ENCODE measurements at places on chromosomes 2 and 18.

GRCh38 chr2:152523091-152523490, 188.1 kb downstream of the FMNL2 start:
- no peak for DNase-seq

DNA sequence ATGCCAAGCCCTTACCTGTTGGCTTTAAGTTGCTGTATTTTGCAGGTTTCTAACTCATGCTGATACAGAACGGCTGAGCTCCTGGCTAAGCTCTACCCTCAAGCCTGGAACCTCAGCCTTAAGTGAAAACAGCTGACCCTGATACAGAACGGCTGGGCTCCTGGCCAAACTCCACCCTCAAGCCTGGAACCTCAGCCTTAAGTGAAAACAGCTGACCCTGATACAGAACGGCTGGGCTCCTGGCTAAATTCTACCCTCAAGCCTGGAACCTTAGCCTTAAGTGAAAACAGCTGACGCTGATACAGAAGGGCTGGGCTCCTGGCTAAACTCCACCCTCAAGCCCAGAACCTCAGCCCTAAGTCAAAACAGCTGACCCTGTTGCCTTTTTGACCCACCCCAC, 17.6 kb upstream of the DNER start:
- no peak for DNase-seq

DNA sequence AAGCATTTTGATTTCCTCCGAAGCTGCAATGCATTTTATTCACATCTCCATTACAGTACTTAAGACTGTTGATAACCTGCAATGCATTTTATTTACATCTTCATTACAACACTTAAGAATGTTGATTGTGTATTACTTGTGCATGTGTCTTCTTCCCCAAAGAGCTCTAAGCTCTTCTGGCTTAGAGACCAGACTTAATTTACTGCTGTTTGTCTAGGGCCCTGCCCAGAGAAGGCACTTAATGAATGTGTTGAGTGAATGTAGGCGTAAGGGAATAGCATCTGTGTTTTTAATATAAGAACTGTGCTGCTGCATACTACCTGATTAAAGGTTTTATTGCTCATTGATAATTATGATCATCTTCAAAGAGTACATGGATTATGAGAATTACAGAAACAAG, 295.6 kb downstream of the ZNF385B start:
- no peak for DNase-seq

- no peak for DNase-seq
Observed at GRCh38 chr2:128490321-128490720, 171.7 kb upstream of the HS6ST1 start.

DNA sequence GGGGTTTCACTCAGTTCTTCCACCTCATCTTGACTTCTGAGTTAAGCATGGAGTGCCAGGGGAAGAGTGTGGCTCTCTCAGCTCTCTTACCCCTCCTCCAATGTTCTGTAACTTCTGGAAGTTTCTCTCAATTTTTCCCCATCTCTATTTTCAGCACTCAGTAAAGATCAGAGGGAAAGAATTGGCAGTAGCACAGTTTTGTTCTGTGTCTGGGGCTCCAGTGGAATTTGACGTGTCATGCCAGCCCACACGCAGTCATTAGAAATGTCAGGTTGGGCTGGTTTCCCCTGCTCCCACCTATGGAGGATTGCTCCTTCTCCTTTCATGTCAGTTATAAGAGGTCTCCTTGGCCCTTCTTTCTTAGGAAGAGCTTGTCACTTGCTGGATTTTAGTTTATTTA, 104.6 kb upstream of the COL3A1 start:
- no peak for DNase-seq

Measured in globus pallidus (tissue), 1 donor.